NCI-H146 (cell line): ENCODE measurements at places on chromosomes 6 and 20.

DNA sequence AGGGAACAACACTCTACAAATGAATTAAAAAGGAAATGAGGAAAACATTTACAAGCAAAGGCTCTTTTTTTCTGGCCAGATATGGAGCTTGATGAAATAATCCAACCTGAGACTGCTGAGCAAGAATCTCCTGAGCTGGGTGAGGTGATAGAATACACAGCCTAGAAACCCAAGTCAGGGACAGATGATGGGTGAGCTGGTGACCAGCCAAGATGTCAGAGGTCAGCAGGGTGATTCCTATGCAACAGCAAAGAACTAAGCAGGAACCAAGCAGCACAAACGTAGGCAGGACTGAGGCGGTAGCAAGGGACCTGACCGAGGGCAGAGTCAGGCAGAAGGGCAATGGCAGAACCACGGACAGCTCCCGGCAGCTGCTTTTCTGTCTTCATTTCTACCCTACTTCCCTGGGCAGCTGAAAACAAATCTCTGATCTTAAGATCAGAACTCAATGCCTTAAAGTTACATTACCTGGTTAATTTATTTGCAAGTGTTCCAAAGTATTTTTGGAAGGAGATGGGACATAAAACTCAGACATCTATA lies 75.1 kb downstream of the CDC40 start:
- DNase-seq, result no peak

DNA sequence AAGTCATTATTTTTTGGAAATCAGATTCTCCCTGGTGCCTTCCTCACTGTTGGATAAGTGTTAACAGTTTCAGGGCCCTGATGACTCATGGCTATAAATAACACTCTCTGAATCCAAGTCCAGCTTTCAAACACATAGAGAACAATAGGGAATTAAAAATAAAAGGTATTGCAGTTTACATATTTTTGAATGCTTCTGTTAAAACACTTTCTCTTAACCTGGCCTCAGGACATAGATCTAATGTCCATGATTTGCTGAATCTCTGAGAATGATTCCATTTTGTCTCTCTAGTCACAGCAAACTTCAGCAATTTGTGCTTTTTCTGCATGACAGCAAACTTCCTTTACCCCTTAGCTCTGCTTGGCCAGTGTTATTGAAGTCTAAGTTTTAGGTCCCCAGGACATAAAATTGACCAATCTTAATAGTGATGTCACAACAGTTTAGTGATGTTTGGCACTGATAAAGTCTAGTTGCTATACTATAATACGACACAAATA lies 1192.4 kb upstream of the CITED2 start:
- DNase-seq, result no peak

- no peak for DNase-seq
Observed at GRCh38 chr6:52417675-52418111, 2.4 kb upstream of the EFHC1 start.

DNA sequence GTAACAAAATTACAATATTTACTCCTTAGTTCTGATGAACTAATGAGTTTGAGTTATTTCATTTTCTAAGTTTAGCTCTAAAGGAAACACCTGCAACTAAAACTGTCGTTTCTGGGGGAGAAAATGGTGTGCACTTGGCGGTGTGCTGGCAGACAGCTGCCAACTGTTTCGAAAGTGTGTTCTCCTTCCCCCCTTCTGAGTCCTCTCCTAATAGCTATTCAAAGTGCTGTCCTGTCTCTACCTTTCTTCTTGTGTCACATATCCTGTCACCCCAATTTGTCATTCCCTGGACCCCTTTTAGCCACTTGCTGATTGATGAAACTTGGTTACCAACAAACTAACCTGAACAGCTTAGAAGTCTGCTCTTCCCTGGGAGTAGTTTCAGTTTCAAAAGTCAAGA lies 4.9 kb upstream of the UBE2J1 start:
- no peak for DNase-seq

DNA sequence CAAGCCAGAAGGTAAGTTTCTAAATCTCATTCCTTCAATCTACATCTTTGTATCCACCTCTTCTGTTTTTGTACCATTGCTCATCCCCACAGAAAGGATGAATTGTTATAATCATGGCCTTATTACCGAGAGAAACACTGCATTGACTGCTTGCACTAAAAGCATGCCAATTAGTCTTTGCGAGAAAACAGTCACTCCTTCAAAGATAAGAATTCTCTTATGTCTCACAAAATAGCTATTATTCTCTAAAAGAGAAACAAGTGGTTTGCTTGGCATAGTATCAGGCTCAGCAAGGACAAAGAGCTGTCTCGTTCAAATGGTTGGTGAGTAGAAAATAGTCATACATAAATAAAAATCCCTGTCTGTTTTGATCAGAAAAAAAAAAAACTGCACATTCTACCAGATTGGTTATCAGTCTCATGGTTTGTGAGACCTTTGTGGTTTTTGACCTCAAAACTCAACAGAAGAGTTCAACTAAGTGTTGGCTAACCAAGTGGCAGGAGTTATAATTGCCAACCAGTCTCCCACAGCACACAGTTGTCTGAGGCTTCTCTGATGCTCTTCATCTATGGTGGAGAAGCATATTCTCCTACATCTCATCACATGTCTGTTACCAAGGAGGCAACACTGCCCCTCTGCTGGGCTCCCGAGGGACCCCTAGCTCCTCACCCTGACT lies 35.1 kb upstream of the ARMH2 start:
- no peak for DNase-seq

- no peak for DNase-seq
Observed at GRCh38 chr6:157459327-157459726, 78.3 kb downstream of the ZDHHC14 start.

DNA sequence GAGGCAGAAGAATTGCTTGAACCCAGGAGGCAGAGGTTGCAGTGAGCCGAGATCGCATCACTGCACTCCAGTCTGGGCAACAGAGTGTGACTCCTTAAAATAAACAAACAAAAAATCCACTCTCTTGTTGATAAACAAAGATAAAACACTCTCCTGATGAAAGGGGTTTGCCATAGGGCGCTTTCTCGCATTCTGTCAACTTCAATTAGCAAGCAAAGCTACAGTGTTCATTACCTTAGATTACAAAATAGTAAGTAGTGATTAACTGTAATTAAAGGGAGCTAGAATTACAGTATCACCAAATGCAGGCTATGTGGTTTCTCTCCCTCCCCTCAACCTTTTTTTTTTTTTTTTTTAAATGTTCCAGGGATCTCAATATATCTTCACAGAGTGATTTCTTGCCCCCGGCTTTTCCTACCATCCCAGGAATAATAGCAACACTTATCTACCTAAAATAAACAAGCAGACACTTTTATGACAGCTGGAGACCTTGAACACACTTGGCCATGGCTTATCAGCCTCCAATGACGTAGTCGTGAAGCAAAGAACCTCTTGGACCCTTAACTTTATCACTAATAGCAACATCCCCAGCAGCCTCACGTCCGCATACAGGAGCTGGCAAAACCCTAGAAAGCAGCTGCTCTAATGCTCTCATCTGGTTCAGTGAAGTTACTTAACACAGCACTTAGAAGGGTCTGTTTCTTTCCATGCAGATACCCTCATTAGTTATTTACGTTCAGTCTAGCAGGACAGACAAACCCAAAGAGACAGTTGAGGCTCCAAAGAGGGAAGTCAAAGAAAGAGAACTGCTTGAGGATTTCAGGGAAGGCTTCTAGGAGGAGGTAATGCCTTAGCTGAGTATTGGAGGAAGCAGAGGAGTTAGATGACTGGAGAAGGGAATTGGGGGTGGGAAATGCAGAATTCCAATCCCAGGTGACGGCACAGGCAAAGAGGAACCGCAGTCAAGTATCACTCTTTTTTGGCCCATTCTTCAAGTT lies 37.9 kb upstream of the NEDD9 start:
- DNase-seq, result no peak
